ENCODE measurements at places on chromosomes 12 and 14.
A peak's percentile ranks its signal among the peaks of the same experiment; 100 is the strongest.

DNA sequence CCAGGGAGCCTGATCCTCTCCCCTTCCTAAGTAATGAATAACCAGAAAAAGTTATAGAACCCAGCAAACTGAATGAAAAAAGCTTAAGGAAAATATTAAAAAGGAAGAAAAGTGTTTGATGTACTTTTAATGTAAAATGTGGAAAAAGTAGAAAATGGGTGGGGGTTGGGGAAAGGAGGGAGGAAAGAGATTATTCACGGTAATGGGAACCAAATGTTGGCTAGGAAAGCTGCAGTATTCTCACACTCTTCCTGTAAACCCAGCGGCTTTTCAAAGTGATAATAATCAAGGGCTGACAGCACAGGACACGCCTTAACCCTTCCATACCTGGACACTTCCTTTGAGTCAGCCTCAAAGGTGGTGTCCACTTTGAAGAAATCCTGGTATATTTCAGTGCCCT lies 139.2 kb downstream of the TGFB3 start:
- no peak for DNase-seq

- DNase-seq: no peak
These were observed 10.6 kb upstream of the DNAL1 start for GRCh38 chr14:73634011-73634833.

DNA sequence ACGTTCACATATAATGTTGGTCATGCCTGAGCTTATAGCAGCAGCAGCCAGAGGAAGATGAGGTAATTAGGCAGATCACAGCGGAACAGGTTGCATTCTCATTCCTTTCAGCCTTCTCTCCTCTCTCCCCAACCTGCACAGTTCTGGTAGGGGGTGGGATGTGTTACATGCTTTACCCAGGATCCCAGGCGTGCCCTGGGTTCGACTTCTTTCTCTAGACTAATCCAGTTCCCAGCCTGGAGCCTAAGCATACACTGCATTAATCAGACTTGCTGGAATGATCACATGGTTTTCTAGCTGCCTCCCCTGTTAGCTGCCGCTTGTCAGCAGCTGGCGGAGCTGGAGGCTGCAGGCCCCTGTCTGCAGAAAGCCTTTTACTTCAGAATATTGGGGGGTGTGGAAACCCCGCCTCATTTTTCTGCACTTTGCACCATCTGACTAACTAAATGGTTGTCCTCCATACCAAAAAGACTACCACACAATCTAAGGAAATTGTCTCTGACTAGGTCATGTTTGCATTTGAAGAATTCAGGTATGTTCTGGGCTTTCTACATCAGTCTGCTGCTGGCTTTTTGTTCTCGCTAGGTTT lies 46.0 kb upstream of the EVL start:
- no peak for DNase-seq

DNA sequence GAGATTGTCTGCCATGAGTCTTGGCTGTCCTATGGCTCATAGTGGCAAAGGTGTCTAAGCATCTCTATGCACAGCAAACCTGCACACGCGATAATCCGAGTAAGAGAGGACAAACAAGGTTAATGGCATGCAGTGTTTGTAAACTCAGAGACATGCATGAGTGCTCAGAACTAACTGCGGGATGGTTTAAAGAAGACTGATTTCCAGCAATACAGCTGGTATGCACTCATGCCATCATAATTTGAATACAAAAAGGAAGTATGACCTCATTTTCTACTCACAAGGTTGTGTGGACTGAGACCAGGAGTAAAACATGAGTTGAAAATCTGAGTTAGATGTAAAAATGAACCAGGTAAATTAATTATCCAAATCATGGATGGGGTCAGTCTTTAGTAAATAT lies 16.6 kb upstream of the TCP11L2 start:
- no peak for DNase-seq

DNA sequence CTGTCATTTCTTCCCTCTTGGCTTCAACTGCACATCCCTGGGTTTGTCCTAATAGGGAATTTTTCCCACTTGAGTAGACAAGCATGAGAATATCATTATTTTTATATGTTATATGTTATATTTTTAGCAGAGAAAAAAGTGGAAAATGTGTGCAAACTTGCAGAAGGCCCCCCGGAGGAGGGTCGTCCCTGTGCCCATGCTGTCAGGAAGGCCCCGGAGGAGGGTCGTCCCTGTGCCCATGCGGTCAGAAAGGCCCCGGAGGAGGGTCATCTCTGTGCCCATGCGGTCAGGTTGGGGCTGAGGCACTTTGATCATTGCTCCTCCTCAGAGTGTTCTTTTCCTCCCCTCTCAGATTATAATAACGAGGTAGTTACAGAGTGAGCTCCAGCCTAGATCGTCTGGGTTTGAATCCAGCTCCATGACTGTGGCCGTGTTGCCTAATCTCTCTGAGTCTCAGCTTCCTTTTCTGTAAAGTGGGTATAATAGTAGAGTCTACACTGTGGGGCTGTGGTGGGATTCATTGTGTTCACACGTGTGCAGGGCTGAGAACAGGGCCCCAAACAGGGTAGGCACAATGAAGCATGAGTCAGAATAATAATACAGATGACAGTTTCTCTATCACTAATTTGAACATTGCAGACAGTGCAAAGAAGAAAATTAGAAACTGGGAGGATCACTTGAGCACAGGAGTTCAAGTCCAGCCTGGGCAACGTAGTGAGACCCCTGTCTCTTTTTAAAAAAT lies 33.4 kb downstream of the ELK3 start:
- no peak for DNase-seq

DNA sequence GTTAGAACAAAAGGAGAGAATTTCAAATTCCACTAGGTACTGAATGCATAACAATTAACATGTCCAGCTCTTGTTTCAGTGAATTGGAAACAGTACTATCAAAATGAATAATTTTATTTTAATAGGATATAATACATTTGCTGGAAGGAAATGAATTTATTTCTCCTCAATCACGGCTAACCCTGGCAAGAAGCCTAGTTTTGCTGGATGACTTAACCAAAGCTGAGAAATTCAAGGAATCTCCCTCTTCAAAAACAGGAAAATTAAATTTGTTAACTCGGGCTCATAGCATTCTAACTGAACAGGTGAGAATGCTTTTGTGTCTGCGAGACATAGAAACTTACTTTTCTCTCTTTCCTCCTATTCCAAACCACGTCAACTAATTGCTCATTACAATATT lies 163.5 kb upstream of the NEDD1 start:
- peak; percentile 3 for DNase-seq

DNA sequence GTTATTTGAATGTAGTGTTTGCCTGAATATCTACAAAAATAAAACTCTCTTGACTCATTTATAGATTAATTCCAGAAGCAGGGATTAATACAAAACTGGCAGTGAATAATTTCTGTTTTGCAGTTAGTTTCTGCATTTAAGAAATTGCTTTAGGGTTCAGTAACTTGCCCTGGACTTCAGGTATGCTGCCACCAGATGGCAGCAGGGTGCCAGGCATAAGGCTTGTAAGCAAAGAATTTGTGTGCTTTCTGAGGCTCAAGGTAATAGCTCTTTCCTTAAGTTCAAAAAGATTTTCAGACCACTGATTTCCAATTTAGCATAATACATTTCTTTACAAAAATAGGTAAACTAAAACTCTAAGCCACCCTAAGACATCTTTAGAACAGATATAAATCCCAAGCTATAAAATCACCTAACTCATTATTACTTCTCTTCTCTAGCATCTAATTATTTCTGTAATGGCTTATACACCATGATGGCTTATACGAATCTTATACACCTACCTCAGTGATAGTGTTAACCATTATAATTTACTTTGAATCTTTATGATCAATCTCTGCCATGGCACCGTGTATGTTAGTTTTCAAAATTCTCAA lies 398.3 kb downstream of the APAF1 start:
- peak; percentile 25 for DNase-seq

- DNase-seq: no peak
These were observed 32.8 kb downstream of the GTF2A1 start for GRCh38 chr14:81187832-81188522.

Data from fibroblast of skin of left biceps (primary cell).